NCI-H460 (cell line): ENCODE measurements at places on chromosomes 7 and 10. TPM values are rescaled to one million over a fixed set of nuclear protein-coding genes. Genes with fewer than 3 reads are reported as not detected.

The PIP gene
- not detected in 2 replicates for total RNA-seq

DNA sequence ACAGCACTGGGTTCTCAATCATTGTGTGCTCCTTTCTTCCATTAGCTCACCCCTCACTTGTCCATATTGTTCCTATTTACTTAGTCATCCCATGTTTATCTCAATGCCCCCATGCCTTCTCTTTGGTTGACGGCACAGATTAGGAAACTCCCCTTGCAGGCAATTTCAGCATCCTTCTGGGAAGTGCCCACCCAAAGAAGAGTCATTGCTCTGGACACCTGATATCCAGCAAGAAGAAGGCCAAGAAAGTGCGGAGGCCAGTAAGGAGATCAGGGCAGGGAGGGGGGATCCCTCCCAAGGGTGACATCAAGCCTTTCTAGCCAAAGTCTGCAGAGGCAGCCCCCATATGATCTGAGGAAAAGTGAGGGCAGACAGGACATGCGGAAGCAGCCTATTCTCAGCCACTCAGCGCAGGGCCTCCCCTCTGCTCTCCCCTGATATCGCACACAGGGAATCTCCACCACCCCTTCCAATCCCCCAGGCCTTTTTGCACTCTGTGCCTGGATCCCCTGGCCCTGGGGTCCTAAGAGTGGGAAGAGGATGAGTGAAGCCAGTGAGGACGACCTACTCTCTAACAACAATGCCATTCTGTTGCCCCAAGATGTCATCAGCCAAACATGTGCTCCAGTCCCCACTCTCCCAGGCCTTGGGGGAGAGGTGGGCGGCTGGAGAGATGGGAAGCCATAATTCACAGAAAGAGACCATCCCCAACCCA lies 1.8 kb downstream of the TRPV6 start:
- no peak for DNase-seq

GRCh38 chr7:159229683-159230475 lies 85.2 kb upstream of the VIPR2 start:
- no peak for DNase-seq

The CALML3 gene
- total RNA-seq, result not detected in 2 replicates

DNA sequence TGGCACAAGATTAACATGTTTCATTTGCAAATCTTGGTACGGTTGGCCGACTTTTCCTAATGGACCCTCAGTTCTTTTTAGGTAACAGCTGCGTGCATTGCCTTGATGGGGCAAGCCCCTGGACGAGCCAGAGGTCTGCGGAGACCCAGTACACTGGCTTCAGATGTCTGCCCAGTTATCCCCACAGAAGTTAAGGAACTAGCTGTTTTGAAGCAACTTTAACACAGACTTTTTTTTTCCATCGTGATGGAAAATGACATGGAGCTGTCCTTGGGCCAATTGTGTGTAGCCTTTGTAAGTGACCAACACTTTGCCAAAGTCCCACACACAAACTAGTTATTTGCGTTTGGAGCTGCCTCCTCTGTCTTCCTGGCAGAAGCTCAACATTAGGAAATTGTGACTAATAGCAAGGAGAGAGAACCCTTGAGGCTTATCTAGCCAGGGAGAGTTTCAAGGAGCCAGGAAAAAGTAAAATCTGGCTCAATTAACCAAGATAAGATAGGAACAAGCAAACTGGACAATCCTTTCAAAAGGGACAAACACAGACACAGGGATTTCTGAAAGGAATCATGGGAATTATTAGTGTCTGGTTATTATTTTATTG lies 99.6 kb upstream of the BMPER start:
- no peak for DNase-seq
